Mammary epithelial cell (primary cell): ENCODE measurements at places on chromosomes 5 and 9. TPM values are rescaled to one million over a fixed set of nuclear protein-coding genes. Genes with fewer than 3 reads are reported as not detected.

DNA sequence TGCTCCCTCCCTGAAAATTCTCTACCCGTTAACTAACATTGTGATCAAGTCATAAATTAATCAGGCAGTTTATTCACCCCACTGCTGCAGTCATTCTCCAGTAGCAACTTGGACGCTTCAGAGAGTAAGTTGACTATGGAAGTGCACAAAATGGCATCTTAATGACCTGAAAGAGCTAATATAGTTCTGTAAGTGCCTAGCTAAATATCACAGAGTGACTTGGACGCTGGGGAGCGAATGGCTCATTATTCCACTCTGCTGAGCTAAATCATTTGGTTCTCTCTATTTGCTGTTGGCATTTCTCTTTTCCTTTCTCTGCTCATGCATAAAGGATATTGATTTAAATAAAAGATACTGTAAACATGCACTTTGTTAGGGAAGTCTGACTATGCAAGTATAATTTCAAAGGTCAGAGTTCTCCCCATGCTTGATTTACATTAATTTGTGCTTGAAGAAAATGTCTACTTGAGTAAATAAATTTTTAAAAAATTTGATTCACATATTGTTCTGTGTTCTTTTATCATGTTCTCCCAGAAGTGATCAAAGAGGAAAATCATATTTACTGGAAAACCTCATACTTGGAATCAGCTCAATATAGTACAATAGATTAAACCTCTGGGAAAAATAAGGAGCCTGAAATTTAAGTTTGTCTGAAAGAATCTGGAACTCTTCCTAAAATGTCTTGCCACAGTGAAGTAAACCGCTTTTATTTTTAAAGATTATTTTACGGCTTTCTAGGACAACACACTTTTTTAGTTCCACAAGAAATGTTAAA is 169.5 kb upstream of the HAPLN1 start:
- DNase-seq, result no peak

DNA sequence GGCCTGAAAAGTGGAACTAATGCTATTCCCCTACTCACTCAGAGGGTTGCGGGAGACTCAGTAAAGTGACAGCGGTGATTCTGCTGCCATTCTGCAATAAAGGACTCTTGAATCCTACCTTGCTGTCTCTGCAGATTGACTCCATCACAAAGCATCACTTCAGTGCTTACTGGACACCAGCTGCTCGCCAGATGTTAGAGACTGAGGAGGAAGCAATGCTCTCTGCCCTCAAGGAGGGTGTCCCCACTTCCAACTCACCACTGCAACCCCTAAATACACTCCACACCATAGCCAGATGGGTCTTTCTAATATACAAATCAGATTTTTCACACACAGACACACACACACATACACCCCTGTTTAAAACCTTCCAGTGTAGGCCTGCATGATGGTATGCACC is 21.4 kb downstream of the TTLL11 start:
- DNase-seq, result no peak

- DNase-seq, result no peak
Measured at GRCh38 chr9:99023831-99024230, 80.1 kb downstream of the COL15A1 start.

GRCh38 chr5:154797762-154798161 is 42.6 kb downstream of the LARP1 start:
- DNase-seq, result no peak

Gene ADAMTS19
- total RNA-seq, result not detected in 2 replicates

Gene ALDH1A1
- total RNA-seq, result not detected in 2 replicates

Gene PRLR
- 0.05 TPM in 1 of 2 replicates, not detected in the other for total RNA-seq

Gene RAD23B
- total RNA-seq, result 126 TPM
